ENCODE measurements at places on chromosomes 2 and 18.
A peak's percentile ranks its signal among the peaks of the same experiment; 100 is the strongest.

GRCh38 chr2:183063083-183063482, 15.5 kb upstream of the DUSP19 start:
- DNase-seq: no peak

- DNase-seq: no peak
Measured at GRCh38 chr18:74623047-74623816, 25.6 kb downstream of the ZNF407 start.

- DNase-seq: no peak
Measured at GRCh38 chr2:191818725-191819350, 28.1 kb downstream of the CAVIN2 start.

DNA sequence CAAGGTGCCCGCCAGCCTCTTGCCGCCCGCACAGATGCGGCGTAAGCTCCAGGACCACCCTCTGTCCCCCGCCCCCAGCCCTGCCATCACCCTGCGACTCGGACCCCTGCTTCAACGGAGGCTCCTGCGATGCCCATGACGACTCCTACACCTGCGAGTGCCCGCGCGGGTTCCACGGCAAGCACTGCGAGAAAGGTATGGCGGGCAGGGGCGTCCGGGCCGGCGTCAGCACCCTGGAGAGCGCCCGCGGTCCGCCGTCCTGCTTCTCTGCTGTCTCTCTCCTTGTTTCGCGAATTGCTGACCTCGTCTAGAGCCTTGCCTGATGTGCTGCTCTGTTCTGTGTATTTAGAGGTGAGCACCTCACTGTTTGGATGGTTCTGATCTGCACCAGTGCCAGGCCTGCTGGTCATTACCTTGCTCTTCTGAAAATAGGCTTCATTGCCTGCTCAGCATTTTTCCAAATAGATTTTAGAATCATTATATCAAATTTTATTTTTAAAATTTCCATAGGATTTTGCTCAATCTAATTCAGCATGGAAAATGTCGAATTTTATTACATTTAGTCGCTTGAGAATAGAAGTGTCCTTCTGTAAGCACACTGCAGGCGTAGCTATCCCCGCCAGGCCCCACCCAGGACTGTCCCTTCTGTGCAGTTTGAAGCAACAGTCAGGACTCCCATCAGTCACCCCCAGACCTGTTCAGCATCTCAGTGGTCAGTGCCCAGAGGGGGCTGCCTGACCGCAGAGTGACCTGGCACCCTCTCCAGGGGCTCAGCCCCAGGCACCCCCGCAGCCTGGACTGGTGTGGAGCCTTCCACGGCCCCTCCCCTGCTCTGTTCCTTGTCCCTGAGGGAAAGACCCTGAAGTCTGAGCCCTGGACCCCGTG, 51.6 kb downstream of the SNED1 start:
- DNase-seq: peak; percentile 12

DNA sequence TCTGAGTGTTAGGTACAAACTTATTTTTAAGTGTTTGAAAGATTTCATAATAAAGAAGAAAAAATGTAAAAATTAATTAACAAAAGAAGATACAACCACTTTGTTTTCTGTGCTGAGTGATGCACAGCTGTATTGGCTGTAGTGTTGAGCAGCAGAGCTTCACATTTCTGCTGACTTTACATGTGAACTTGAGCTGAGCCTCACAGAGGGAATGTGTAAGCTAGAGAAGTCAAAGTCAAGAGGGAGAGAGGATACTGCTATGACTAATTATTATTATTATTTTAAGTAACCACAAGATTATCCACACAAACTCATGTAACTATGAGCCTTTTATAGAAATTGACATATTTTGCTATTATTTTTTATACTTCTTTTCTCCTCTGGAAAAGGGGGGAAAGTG, 159.1 kb upstream of the ZSWIM2 start:
- DNase-seq: no peak

DNA sequence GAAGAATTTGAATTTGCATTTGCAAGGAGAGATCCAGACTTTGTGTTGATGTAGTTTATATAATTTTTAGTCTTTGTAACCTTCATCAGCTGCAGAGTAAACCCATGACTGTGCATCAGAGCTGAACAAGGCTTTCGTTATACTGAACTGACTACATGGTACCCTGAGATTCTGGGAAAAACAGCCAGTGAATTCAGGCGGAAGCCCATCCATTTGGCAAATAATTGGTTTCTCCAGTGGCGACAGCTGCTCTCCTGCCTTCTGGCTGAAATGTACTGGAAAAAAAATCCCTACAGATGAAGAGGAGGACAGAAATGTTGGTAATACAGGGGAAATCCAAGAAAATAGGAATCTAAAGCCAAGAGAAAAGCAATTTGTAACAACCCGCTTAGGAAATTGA, 657.5 kb upstream of the CDH7 start:
- DNase-seq: no peak

- DNase-seq: no peak
Measured at GRCh38 chr18:46265196-46266156, 161.3 kb downstream of the HAUS1 start.

- DNase-seq: no peak
Measured at GRCh38 chr2:18600255-18600613, 10.9 kb upstream of the NT5C1B start.

DNA sequence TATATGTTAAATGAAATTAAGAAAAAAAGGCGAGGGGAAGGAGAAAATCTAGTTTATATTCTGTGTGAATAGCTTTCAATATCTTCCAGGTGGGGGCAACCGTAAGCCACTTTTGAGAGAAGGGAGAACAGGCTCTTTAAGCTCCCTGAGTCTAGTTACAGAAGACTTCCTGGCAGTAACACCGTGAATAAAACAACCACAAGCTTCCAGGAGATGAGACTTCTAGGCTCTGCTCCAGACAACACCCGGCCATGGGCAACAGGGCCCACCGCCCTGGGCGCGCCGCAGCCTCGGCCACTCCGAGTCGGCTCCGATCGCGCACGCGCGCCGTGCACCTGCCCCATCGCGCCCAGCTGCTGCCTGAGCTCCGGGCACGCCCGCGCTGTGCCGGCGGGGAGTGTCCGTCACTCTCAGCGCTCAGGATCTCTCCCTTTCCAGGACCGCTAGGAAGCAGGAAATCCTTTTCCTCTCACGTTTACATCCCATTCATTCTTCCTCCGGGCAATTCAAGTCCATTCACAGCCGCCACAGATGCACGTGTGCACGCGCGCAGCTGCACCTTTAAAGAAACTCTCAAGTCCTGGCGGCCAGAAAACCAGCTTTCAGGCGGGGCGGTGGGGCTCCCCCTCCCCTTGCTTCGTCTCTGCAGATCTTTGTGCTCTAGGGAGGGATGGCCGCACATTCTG, 19.4 kb upstream of the PAX3 start:
- no peak for DNase-seq

GRCh38 chr18:63783394-63783793, 8.2 kb downstream of the SERPINB7 start:
- DNase-seq: no peak

GRCh38 chr2:233882353-233882752, 14.2 kb upstream of the MSL3B start:
- DNase-seq: no peak

GRCh38 chr2:51237626-51238271, 205.8 kb upstream of the NRXN1 start:
- no peak for DNase-seq

GRCh38 chr2:39156107-39156506, 35.3 kb upstream of the SOS1 start:
- no peak for DNase-seq

DNA sequence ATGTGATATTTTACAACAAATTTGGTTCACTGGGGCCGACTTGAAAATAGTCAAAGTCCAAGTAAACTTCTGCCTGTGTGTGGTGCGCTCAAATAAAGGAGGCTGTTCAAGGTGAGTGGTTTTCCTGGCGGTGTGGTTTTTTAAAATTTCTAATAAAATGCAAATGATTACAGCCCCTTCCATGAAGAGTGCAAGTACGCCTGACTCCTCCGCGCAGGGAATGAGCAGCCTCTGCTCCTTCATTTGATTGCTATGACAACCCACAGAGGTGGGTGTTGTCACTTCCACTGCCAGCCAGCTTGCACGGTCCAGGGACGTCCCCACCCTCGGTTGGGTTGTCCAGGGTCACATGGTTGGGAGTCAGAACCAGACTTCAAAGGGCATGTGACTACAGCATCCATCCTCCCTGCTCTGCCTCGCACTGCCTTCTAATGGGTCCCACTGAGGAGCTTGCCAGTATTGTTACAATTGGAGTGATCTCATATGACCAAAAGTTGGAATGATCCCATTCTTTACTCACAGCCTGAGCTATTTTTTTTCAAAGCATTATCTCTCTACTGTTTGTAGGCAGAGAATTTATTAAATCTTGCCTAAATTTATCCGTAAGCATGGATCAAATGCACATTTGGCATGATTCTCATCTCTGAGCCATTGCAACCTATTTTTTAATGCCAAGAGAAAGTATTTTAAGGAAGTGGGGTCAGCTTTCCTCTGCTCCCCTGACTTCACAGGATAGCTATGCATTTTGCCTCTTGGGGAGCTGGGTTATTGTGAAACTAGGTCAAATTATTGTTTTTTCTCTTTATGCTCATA, 121.3 kb downstream of the AGAP1 start:
- DNase-seq: no peak

- no peak for DNase-seq
Measured at GRCh38 chr2:174585657-174586252, 11.8 kb downstream of the WIPF1 start.

DNA sequence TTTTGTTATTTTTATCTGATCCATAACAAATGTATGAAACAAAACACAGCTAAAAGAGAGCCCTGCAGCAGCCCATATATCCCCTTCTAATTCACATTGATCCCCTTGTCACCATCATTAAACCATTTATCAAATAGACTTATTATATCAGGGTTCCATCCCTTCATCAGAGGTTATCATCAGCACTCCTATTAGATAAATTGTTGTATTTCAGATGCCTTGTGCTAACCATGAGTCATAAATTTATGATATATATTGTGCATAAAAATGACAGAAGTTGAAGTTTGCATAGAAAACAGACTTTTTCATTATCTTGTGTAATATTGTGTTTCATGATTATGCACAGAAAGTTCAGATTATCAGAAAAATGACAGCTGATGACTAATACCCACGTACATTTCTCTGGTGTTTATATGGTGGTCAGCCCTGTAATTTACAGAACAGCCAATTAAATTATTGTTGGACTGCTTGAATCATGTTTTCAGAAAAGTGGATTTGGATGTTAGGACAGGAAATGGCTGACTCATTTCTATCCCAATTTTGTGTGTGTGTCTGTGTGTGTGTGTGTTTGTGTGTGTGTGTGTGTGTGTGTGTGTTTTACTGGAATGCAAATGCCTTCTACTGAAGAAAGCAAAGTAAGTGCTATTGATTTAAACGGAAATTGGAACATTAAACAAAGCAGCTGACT, 80.9 kb downstream of the PPP1R1C start:
- no peak for DNase-seq

GRCh38 chr2:208049441-208049840, 24.1 kb upstream of the PLEKHM3 start:
- no peak for DNase-seq

DNA sequence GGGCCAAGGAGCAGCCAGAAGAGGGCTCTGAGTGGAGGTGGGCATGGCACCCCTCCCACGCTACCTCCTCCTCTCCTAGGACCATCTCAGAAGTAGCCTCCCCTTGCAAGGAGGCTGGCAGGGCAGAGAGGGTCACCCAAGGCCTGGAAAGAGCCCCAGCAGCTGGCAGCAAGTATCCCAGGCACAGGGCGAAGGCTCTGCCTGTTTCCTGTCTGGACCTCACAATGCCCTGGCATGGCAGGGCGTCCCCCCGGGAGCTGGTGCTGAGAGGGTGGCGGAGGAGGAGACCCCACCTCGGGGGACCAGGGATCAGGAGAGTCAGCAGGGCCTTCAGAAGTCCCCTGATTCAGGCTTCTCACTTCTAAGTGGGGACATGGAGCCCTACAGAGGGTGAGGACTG, 66.2 kb upstream of the TAF1B start:
- DNase-seq: no peak

DNA sequence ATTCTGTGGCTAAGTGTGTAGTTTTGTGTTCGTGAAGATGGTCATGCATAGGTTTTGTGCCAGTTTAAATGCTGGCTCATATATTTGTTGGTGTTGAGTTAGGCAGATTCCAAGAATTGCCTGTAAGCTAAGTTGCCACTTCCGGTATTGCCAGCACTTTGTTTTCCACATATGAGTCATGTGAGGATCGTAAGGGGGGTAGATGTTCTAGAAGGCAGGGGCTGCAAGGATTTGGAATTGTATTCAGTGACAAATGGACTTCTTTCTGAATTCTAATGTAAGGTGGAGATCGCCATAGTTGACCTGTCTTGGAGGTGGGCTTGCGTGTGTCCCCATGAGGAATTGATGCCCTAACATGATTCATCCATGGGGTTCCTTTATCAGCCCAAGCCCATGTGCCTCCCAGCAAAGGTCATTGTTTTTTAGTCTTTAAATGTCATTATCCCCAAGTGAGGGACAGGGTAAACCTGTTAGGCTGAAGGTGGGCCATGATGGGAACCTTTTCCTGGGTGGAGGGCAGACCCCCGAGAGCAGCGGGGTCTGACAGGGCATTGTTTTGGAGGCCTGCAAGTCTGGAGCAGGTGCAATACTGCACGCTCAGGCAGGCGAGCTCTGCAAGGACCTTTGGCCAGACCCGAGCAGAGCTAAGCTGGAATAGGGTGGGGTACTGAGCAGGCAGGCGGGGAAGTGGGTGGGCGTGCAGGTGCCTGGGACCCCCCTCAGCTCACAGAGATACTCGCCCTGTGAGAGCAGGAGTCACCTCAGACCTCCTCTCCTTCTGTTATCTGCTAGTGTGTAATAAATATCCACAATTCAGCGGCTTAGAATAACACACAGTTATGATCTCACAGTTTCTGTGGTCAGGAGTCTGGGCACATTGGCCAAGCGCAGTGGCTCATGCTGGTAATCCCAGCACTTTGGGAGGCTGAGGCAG, 77.4 kb downstream of the LRRFIP1 start:
- DNase-seq: no peak

- no peak for DNase-seq
Measured at GRCh38 chr2:120432293-120432975, 86.5 kb downstream of the INHBB start.
